ENCODE measurements at places on chromosomes 16 and 17. TPM values are rescaled to one million over a fixed set of nuclear protein-coding genes. Genes with fewer than 3 reads are reported as not detected.

GRCh38 chr16:26658486-26658885, 408.2 kb upstream of the C16orf82 start:
- no peak for DNase-seq

- DNase-seq: no peak
Measured at GRCh38 chr17:50556803-50557202, 3.7 kb upstream of the CACNA1G start.

Gene ASGR1
- total RNA-seq: 3.1 TPM

Gene PYCARD
- not detected for total RNA-seq

Gene KCNH4
- total RNA-seq: not detected
